Motor neuron (in vitro differentiated cells): ENCODE measurements at places on chromosomes 4 and X.
A peak's percentile ranks its signal among the peaks of the same experiment; 100 is the strongest.

DNA sequence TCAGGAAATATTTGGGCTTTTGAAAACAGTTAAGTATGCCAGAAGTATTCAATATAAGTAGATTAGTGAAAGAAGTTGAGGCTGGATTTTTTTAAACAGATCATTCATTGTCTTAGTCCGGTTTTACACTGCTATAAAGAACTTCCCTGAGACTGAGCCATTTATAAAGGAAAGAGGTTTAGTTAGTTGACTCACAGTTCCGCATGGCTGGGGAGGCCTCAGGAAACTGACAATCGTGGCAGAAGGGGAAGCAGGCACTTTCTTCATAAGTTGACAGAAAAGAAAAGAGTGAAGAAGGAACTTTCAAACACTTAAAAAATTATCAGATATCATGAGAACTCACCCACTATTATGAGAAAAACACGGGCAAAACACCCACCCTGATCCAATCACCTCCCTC, 31.1 kb upstream of the CYLC1 start:
- no peak for ATAC-seq

- ATAC-seq: peak; percentile 15
These were observed 7.2 kb downstream of the GTPBP6 start for GRCh38 chrX:311156-312129.

- ATAC-seq: peak; percentile 100
These were observed 38.9 kb upstream of the MAMLD1 start for GRCh38 chrX:150324035-150324728.

DNA sequence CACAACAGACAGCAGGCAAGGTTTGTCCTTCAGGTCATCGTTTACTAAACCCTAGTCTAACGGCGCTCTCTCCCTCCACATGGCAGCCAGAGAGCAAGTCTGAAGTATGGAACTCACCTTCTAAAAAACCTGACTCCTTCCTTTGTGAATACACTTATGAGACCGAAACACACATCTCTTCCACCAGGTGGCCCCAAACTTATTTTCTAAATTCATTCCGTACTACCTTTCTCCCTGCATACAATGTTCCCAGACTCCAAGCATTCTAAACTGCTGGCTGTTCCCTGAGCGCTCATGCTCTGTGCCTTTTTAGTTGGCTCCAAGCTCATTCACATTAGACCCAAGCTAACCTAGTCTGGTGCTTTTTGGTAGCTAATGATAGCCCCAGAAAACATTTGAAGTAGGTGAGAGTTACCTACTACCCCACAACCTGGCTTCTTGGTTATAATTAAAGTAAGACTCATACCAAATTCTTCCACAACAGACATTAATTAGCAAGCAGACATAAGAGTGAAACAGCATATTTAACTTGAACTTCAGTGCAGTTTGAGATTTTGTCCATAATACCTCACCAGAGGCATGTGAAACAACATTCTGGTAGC, 67.6 kb upstream of the DCLK2 start:
- peak; percentile 68 for ATAC-seq

DNA sequence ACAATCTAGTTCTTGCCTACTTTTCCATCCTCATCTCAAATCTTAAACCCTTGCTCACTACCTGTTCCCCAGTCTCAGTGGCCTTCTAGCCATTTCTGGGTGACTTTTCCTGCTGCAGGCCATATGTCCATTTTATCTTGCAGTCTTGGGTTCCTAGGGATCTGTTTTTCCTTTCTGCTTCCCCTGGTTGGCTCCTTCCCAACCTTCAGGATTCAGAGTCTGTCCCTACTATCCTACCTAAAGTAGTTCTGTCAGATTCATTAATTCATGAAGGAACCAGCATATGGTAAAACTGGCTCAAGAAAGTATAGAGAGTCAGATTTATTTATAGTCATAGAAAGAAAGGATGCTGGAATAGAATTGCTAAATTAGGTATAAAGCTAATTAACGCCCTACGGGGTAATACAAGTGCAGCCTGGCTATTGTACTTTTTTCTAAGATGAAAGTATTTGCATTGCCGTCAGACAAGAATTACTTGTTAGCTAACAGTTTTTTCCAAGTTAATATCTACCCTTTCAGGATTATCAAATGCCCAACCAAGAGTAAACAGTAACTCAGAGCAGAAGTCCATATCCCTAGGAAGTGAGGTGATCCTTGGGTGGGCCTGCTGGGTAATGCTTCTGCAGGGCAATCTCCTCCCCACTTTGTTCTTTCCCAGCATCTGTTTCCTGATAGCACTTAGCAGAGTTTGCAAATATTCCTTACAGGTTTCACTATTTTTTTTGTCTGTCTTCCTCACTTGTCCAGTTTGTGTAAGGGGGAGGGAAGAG, 63.6 kb downstream of the REPS2 start:
- ATAC-seq: no peak
